ENCODE measurements at places on chromosomes 2 and 18.

- no peak for DNase-seq
Measured at GRCh38 chr2:55986001-55986400, 62.4 kb upstream of the EFEMP1 start.

GRCh38 chr2:177231270-177231669, 18.7 kb downstream of the HNRNPA3 start:
- DNase-seq: no peak

- no peak for DNase-seq
Measured at GRCh38 chr2:199509403-199509802, 51.7 kb upstream of the SATB2 start.

DNA sequence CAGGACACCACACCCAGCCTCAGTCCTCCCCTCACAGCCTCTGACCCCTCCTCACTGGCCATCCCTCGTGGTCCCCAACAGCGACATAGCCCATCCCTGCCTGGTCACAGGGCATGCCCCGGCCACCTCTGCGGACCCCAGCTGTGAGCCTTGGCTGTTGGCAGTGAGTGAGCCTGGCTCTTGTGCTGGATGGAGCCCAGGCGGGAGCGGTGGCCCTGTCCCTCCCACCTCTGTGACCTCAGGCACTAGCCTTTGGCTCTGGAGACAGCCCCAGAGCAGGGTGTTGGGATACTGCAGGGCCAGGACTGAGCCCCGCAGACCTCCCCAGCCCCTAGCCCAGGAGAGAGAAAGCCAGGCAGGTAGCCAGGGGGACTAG, 7.9 kb downstream of the DES start:
- DNase-seq: no peak

GRCh38 chr2:129188451-129188850, 791.0 kb upstream of the RAB6C start:
- no peak for DNase-seq

DNA sequence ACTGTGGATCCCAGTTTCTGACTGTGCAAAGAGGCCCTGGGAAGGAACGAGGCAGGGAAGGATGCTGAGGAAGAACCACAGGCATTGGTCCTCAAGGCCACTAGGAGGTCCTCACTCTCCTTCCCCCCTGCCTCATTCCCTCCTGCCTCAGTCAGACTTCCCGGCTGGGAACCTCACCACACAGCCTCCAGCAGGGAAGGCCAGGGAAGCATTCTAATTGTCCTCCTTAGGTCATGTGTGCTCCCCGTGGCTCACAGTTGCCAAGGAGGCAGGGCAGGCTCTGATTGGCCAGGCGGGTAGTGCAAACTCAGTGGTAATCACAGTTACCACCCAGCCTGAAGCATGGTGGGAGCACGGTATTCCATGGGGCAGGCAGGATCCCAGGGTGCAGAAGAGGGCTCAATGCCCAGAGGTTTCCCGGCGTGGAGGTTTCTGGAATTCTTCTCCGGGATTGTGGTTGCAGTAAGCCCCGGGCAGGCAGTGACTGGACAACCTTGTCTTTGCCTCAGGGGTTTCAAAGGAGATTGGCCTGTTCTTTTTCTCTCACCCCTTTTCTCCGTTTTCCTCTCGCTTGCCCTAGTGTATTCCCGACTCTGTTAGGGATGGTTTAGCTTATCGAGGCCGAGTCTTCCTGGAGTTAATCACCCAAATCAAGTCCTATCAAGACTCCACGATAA, 27.1 kb downstream of the FER1L5 start:
- no peak for DNase-seq

GRCh38 chr2:19851116-19851695, 50.6 kb downstream of the TTC32 start:
- DNase-seq: no peak

GRCh38 chr2:179424571-179424970, 159.9 kb upstream of the SESTD1 start:
- no peak for DNase-seq

- DNase-seq: no peak
Measured at GRCh38 chr2:114083717-114084387, 194.0 kb downstream of the ACTR3 start.

DNA sequence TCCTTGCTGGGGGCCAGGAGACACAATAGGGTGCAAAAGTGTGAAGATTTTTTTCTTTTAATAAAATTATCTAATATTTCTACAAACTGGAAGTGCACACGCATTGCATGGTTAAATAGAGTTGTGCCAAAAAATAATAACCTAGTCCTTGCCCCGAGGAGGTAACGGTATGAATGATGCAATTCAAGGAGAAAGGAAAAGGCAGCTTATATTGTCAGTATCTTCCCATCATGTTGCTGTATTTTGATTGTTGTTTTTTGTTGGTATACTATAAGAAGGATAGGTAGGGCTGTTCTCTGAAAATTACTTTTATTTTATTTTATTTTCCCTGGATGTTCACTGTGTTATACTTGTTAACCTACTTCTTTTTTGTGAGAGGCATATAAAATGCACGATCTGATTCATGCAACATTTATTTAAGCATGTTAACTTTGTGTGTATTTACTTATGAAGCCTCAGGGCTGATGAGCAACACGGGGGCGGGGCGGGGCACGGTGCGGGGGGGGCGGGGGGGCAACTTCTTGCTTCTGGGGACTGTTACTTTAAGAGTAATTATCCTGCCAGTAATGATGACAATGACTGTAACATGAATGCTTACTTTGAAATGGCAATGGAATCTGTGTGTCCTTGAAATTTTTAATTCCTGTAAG, 118.6 kb downstream of the AQP4 start:
- DNase-seq: no peak

- no peak for DNase-seq
Measured at GRCh38 chr2:226122041-226122440, 677.6 kb downstream of the IRS1 start.
